ENCODE measurements at places on chromosomes 1 and 21.
A peak's percentile ranks its signal among the peaks of the same experiment; 100 is the strongest.

GRCh38 chr1:206736878-206737728 lies 33.5 kb upstream of the IL19 start:
- DNase-seq: peak; percentile 29

DNA sequence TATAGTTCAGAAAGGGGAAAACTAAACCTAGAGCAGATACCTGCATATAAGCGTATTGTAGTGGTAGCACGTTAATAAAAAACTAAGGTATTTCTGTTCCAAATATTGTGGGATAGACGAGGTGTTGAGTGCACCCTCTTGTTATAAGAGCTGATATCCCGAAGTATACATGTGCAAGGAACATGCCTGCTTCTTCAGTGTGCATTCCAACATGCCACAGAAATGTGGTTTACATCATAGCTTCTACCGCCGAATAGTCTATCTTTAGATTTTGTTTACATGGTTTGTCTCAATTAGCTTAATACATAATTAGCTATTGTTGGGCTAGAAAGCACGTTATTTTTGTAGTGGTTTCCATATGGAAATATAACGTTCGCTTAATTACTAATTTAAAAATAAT lies 2.2 kb downstream of the CHRM3 start:
- DNase-seq: no peak

DNA sequence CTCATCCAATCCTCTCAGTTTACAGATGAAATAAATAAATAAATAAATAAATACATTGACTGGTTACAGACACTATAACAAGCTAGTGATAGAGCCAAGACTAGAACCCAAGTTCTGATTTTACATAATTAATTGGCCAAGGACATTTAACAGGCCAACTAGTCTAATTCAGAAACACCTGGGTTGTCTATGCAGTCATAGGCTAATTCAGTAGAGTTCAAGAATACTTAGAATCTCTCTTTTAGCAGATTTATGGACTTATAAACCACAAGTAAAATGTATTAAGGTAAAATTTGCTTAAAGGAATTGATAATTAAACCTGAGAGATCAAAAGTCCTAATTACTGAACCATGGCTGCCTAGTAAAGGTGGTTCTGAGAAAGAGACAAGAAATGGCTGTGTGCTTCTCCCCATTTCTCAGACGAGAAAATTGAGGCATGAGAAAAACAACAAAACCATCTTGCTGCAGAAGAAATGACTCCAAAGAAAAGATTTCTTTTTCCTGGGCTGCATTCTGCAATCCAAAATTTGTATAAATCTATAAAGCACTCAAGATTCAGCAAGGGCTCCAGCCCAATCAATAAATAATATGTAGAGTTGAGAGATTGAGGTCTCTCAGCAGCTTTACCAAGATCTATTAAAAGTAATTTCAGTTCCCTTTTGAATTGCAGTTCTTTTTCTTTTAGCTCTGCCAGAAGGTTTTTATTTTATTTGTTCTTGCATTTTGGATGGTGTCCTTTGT lies 98.3 kb downstream of the DUSP10 start:
- no peak for DNase-seq

DNA sequence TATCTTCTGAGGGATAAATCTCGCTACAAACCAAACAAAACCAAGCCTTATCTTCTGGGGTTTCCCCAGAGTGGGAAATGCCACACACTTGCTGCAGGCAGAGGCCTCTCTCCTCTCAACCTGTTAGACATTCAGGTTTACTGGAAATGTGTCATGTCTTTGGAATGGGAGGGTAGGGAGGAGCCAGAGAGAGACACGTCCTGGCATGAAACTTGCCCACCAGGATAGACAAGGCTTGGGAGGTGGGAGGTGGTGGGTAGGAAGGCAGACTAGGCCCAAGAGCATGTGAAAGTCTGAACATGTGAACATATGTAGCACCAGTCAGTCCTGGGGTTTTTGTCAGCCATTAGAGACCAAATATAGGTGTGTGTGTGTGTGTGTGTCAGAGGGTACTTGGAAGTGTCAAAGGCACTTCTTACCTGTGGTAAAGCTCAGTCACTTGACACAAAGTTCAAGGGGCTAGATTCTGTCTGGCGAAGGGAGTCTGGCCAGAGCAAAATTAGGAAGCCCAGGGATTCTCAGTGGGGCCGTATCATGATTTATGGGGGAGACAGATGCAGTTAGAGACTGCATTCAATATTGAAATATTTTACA lies 32.4 kb upstream of the PIGC start:
- DNase-seq: no peak

DNA sequence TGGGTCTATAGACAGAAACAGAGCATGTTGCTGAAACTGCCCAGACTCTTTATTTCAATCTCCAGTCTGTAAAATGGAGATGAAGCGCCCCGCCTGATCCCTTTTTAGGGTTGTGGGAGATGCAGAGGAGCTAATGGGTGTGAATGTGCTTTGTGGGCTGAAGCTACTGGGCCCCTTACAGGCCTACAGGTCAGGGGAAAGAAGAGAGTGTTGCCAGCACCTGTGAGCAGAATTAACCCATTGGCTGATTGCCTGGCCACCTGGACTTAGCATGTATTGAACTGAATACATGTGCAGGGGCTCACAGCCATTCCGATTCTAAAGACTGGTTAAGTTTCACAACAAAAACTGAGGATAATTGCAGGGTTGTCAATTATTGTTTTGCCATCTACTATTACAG lies 13.9 kb upstream of the ATF3 start:
- no peak for DNase-seq

- DNase-seq: no peak
Measured at GRCh38 chr1:27391511-27392095, 819 bp upstream of the GPR3 start.

DNA sequence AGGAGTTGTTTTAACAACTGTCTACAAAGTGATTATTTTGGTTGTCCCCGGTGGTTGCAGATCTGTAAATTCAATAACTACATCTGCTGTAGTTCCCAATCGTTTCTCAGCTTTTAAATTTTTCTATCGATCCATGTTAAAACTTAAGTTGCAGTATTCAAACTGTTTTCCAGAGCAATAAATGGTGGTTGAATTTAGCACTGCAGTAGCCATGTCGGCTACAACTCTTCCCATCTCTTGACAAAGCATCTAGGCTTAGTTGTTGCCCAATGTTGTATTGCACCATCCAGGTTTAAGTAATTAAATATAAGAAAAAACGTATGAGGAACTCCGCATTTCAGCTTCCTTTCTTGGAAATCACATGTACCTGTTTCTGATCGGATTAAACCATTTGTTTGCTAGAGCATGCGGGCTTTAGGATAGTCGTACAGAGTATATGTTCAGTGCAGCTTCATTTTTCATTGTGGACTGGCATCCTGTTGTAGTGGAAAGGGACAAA lies 996 bp downstream of the CNIH4 start:
- no peak for DNase-seq

DNA sequence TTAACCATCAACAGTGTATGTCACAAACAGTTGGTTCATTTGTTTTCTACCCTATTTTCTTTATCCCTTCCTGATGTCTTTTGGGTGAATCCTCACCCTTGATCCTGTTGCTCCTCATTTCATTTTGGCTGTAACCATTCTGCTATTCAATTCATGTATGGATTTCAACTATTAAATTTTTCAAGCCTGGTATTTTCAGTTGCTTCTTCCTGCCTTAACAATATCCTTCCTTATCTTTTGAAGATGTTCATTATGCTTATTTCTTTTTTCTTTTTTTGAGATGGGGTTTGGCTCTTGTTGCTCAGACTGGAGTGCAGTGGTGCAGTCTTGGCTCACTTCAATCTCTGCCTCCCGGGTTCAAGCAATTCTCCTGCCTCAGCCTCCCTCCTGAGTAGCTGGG lies 2.8 kb upstream of the RNU5D-1 start:
- no peak for DNase-seq

DNA sequence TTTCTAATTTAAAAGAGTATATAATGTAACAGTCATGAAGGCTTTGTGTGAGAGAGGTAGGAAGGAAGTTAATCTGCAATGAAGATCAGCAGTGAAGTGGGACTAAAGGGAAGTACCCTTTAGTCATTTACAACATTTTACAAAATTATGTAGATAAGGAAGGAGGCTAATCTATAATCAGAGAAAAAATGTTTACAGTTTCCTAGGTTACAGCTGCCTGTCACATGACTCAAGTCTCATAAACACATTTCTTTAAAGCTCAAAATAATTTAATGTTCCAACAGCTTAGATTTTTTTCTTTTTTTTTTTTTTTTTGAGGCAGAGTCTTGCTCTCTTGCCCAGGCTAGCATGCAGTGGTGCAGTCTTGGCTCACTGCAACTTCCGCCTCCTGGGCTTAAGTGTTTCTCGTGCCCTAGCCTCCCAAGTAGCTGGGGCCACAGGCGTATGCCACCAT lies 26.2 kb upstream of the CAP1 start:
- no peak for DNase-seq

DNA sequence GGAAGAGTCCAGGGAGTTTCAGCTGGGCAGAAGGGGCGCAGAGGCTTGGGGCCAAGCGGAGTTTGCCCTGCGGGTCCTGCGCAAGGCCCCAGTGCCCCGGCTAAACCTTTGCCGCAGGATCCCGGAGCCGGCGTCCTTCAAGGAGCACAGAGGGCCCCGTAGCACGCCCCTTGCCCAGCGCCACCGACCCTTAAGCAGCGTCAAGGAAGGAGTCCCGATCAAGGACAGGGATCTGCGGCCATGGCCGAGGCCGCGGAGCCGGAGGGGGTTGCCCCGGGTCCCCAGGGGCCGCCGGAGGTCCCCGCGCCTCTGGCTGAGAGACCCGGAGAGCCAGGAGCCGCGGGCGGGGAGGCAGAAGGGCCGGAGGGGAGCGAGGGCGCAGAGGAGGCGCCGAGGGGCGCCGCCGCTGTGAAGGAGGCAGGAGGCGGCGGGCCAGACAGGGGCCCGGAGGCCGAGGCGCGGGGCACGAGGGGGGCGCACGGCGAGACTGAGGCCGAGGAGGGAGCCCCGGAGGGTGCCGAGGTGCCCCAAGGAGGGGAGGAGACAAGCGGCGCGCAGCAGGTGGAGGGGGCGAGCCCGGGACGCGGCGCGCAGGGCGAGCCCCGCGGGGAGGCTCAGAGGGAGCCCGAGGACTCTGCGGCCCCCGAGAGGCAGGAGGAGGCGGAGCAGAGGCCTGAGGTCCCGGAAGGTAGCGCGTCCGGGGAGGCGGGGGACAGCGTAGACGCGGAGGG lies 520 bp downstream of the CLIC6 start:
- no peak for DNase-seq

GRCh38 chr1:145858238-145858900 lies 512 bp downstream of the PIAS3 start:
- peak; percentile 43 for DNase-seq

GRCh38 chr1:99627615-99628014 lies 18.3 kb upstream of the PALMD start:
- DNase-seq: no peak

DNA sequence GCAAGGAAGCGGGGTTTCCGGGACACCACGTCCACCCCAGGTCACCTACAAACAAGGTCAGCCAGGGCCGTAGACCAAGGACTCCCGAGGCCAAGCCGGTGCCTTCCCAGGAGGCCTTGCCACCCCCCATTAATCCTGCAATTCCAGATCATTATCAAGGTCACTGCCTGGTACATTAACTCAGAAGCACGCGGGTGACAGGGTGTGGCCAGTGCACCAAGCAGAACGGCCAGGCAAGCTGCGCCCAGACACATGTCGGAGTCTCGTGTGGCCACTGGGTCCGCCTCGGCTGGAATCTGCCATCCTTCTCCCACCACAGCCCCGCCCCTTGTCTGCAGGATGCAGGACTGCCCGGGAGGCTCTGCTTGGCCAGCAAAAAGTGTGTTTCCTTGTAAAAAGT lies 144.7 kb downstream of the PRDM16 start:
- DNase-seq: no peak

DNA sequence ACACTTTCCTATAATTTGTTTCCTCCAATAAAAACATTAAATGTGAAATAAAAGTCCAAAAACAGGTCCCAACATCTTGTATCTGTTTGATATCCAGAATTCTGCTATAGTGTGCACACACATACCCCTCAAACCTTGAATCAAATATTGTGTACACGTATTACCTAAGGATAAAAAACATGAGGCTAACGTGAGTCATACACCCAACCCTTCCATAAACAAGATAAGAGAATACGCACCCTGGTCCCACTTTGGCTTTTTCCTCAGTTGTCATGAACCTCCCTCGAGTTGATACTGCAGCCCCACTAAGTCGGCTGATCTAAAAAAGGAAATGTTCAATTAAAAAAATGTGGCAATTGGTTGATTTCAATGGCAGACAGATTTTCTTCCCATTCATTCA lies 5.2 kb downstream of the KHDC4 start:
- no peak for DNase-seq

GRCh38 chr1:12433323-12434053 lies 184.5 kb downstream of the DHRS3 start:
- no peak for DNase-seq

DNA sequence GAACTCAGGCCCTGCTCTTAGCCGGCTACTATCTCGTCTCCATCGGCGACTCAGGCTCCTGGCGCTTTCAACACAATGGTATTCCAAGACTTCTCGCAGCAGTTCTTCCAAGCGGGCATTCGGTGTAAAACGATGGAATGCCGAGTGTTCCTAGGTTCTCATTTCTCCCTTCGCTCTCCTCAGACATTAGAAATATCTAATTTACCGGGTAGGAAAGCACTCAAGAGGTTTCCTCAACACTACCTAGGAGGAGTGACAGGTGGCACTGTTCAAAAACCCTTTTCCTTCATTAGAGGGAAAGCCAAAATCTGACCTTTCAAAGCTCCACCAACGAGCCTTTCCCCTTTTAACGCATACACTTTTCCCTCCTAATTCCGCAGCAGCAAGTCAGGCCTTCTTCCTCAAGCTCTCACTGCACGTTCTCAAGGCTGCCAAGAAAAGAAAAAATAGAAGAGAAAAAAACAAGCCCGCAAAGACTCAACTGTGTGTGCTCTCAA lies 601 bp downstream of the UBE2G2 start:
- no peak for DNase-seq

- no peak for DNase-seq
Measured at GRCh38 chr21:32521736-32522355, 63.5 kb downstream of the TCP10L start.

DNA sequence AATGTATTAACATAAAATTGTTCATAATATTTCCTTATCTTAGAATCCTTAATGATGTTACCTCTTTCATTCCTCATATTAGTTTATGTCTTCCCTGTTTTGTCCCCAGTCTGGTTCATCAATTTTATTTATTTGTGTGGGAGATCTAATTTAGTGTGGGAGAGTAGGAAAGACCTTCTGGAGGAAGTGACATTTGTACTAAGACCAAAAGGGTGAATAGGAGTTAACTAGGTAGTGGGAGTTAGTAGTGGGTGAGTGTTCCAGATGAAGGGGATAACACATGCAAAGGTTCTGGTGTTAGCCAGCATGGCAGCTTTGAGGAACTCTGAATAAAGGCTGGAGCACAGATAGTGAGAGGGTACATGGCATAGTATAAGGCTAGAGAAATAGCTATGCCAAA lies 21.4 kb downstream of the RASAL2 start:
- DNase-seq: no peak

- no peak for DNase-seq
Measured at GRCh38 chr1:115879977-115880376, 39.1 kb upstream of the NHLH2 start.

GRCh38 chr1:28050776-28051175 lies 37.6 kb downstream of the EYA3 start:
- DNase-seq: no peak

GRCh38 chr1:163013826-163014600 lies 55.1 kb upstream of the RGS4 start:
- DNase-seq: no peak
